Ovary (tissue), 10 donors: ENCODE measurements at places on chromosomes 16 and 17.

DNA sequence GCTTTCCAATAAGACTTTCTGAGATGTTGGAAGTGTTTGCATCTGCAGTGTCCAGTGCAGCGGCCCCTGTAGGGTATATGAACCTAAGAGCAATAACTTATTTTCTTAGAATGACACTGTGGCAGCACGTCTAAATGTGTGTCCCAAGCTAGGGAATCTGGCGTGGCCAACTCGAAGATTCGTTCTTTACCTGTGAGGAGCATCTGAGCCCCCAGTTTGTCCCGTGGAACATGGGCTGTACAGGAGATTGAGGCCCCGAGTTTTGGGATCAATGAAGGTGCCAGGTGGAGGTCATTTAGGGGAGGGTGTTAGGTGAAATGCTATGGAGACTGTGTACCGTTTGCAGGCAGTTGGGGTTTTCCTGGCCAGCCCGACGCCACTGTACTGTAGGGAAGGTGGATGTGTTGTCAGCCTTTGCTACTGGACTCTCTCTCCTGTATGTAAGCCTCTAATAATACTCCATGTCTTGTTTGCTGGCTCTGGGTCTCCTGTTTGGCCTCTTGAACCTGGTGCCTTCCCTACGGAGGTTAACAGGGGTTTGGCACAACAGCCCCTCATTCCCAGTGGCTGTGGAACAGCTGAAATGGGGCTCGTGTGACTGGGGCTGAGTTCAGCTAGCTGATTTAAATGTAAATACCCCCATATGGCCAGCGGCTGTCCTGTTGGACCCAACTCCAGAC, 45.5 kb upstream of the SDK2 start:
- no peaks in the 10 kb centered on the region for H3K36me3 ChIP-seq
- DNase-seq, result no peak
- no peak overlapping the region for H3K4me3 ChIP-seq
- H3K27ac ChIP-seq, result no peak overlapping the region
- H3K27me3 ChIP-seq, result no peaks in the 10 kb centered on the region
- H3K4me1 ChIP-seq, result no peaks in the 10 kb centered on the region

GRCh38 chr16:77836801-77837200, 48.4 kb downstream of the VAT1L start:
- H3K27me3 ChIP-seq, result no peaks in the 10 kb centered on the region
- no peak overlapping the region for H3K4me3 ChIP-seq
- H3K27ac ChIP-seq, result no peak overlapping the region
- DNase-seq, result no peak

GRCh38 chr17:76063875-76064546, 8.3 kb downstream of the SRP68 start:
- no peaks in the 10 kb centered on the region for H3K4me1 ChIP-seq
- no peaks in the 10 kb centered on the region for H3K36me3 ChIP-seq
- H3K27ac ChIP-seq, result no peak overlapping the region
- H3K27me3 ChIP-seq, result no peaks in the 10 kb centered on the region
- no peak for DNase-seq
- no peak overlapping the region for H3K4me3 ChIP-seq

DNA sequence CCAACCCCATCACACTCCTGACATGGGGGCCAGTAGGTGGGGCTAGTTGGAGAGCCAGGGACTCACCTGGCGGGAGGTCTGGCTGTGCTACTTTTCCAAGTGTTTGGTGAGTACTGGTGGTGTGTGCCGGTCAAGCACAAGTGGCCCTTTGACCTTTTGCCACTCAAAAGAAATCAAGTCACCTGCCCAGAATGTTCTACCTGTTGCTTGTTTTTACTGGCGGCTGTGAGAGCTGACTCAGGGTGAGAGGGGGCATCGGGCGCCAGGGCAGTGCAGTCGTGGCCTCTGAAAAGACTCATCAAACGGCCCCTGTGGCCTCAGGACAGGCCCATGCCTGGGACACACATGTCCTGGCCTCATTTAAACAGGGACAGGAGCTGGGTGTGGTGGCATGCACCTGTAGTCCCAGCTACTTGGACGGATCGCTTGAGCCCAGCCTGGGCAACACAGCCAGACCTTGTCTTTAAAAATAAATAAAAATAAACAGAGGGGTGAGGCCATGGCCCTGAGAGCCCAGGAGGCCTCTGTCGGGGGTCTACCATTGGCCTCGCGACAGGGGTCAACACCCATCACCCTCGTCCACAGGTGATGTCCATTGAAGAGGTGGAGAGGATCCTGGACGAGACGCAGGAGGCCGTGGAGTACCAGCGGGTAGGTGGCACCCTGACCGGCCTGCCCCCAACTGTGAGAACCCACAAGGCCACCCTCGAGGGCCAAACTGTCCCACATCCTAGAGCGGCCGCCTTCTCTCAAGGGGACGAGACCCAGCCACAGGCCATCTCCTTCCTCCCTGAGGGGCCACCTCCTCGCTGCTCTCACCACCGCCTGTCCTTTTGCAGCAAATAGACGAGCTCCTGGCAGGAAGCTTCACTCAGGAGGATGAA, 5.0 kb downstream of the CHMP6 start:
- no peaks in the 10 kb centered on the region for H3K27me3 ChIP-seq
- H3K27ac ChIP-seq, result no peak overlapping the region
- peaks cover 4% of the 10 kb centered on the region for H3K4me1 ChIP-seq
- DNase-seq, result no peak

DNA sequence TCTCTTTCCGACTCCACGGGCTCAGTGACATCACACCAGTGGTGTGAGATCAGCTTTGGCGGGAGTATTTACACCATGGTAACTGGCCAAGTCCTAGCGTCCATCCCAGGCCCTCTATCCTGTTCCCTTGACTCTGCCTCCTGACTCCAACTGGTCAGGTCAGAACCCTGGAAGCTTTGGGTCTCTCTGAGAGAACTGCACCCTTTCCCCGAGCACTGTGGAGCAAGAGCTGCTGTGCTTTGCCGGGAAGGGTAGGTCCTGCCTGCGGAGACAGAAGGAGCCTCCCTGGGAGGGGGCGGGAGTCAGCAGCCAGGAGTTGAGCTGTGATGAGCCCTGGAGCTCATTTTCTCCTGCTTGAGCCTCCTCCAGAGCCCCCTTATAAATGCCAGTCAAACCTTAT, 212.1 kb upstream of the TNRC6C start:
- no peak overlapping the region for H3K27ac ChIP-seq
- no peaks in the 10 kb centered on the region for H3K4me1 ChIP-seq
- H3K27me3 ChIP-seq, result no peaks in the 10 kb centered on the region
- no peaks in the 10 kb centered on the region for H3K36me3 ChIP-seq
- no peak overlapping the region for H3K4me3 ChIP-seq
- no peak for DNase-seq
